ENCODE measurements at places on chromosomes 7 and 10.

DNA sequence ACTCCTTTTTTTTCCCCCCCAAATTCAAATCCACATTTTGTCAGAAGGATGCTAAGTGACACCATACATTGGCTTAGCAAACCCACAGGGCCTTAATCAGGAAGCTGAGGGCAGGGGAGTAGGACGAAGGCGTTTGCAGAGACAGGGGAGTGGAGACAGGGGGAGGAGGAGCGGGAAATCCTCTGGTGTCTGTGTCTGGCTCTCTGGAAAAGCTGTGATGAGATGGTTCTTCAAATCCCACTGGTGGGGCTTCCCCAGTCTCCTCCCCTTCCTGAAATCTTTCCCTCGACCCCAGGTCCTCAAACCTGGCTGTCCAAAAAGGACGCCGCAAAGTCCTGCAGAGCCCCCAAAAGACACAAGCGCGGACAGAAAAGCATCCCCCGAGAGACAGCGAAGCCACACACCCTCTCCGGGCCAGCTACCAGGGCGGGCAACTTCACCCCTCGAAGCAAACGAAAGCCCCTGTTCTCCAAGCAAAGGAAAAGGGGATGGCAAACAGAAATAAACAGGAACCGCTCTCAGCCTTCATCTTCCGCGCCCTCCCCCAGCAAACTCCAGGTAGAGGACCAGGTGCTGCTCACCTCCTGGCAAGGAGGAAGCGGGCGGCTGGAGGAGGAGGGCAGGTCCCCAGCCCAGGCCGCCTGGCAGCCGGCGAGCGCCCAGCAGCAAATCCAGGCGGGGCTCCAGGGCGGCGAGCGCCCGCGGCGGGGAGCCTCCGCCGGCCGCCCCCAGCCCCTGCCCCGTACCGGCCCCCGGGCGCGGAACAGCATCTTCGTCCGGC lies 520 bp downstream of the ELAPOR2 start:
- DNase-seq, result peak; percentile 23

DNA sequence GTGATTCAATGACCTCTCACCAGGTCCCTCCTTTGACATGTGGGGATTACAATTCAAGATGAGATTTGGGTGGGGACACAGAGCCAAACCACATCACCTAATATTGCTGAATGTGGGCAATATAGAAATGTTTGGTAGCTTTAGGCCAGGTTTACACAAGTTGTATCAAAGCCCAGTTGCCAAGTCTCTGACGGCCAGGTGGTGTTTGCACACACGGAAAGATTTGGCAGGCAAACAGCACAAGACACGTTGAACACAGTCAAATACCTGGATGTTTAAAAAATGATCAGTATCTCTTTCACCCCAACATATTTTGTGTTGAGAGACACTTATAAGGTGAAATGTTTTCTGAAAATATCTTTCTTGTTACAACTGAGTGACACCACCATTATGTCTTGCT lies 294.4 kb upstream of the MKI67 start:
- no peak for DNase-seq

GRCh38 chr10:30481603-30482002 lies 47.6 kb downstream of the MAP3K8 start:
- no peak for DNase-seq

DNA sequence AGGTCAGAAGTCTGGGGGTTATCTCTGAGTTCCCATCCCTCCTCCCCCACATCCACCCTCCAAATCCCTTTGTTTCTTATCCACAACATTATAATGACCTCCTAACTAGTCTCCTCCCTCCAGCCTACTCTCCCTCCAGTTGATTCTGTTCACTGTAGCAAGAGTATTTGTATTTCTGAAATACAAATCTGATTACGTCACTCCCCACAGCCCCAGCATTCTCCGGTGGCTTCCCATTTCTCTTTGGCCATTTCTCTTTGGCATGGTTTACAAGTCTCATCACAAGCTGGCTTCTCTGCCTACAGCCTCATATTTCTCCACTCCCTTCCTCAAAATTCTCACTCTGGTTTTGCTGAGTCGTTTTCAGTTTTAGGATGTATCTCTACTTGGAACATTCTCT lies 24.6 kb upstream of the MRPS33 start:
- no peak for DNase-seq

DNA sequence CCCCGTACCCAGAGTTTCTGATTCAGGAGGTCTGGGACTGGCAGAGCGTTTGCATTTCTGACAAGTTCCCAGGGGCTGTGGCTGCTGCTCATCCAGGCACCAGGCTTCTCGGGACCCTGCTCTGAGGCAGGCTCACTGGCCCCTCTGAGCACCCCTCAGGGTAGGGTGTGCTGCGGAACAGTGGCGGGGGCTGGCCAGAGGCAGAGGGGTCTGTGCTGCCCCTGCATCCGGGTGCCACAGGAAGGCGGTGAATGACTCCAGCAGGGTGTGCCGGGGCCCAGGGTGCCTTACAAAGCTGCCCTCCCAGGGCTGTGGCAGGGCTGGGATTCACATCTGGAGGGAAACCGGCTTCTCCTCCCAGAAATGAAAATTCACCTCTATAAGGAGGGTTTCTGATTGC lies 77.4 kb downstream of the CHST15 start:
- no peak for DNase-seq

DNA sequence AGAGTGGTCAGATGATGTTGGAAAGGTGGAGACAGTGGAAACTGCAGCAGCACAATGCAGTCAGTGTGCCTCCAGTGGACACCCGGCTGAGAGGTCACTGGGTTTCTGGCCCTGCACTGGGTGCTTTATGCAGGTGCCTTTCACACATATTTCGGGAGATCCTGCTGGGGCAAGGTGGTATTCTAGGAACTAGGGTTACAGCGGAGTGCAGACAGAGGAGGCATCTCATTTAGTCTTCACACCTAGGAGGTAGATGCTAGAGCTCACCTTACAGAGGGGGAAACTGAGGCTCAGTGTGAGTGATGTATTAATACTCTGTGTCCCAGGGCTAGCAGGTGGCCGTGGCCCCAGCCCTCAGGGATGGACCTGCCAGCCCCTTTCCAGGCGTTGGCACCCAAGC lies 103.9 kb upstream of the KCTD7 start:
- no peak for DNase-seq

- no peak for DNase-seq
Measured at GRCh38 chr7:45869426-45869825, 3.5 kb downstream of the CCDC201 start.

- DNase-seq, result no peak
Measured at GRCh38 chr10:4214908-4215307, 429.9 kb upstream of the KLF6 start.

DNA sequence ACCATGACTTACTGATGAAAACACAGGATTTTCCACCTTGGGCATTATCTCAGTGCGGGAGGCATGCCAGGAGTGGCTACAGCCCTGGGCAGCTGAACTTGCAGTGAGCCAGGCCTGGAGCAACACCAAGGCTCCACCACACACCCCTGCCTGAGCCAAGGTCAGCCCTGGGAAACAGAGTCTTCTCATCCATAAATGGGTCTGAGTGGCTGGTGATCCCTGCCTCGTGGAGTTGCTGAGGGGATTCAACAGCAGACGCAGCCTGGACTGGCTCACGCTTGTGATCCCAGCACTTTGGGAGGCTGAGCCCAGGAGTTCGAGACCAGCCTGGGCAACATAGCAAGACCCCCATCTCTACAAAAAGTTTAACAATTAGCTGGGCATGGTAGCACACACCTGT lies 32.2 kb downstream of the SPOCK2 start:
- DNase-seq, result no peak

DNA sequence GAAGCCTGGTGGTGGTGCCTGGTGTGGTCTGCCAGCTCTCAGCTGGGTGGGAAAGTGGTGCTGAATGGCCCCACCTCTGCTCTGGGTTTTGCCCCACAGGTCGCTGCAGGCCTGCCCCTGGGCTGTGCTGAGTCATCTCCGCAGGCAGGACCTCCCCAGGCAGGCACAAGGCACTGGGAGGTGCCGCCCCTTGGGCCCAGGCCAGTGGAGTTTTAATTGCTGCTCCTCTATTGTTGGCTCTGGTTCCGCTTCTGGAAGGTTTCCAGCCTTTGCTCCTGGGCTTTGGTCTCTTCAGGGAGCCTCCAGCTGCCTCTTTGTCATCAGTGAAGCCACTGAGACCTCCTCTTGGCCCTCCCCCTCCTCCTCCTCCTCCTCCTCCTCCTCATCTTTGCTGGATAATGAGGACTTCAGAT lies 180.3 kb upstream of the GRB10 start:
- no peak for DNase-seq

DNA sequence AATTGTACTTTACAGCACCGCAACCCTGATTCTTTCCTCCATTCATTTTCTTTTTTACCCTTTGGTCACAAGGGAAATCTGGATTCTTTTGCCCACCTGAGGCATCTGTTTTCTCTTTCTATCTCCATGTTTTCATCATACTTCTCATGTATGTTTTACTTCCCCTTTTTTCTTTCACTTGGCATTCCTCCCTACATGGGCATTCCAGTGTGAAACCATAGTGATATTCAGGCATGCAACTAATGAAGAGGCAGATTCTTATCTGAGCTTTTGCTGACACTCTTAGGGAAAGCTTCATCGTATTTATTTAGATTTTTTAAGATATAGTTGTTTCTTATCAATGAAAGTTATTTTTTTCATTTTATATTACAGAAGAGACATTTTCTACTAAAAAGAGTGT lies 405.2 kb upstream of the TEX47 start:
- DNase-seq, result no peak

DNA sequence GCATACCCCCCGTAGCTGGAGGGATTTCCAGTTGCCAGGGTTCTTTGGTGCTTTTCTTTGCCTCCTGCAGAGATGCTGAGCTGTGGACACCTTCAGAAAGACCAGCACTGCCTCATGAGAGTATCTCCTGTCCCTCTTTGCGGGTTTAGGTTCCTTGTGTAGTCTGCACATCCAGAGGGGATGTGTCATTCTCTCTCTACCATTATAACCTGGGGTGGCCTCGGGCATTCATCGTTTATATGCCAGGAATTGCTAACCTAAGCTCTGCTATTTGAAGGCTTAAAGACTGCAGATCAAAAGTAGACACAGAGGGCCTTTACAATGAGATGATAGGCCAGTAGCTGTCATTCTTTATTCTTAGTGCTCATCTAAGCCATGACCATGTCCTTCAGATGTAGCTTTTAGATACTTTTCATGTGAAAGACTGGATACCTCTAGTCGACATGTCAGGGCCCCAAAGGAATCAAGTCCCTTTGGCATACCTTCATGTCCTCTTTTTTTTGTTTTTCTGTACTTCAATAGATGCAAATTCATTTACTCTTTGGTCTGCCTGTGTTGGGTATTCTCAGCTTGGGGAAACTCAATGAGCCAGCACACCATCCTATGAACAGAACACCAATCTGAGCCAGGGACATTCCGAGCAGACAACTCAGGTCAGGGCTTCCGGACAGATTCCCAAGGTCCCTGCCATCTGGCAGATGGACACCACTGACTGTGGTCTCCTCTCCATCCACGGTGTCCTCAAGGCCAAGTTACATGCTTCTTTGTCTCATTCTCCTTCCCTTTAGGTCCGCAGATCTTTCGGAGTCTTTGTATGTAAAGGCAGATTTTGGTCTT lies 129.3 kb downstream of the NRF1 start:
- DNase-seq, result no peak

- DNase-seq, result no peak
Measured at GRCh38 chr10:70786799-70787415, 1.7 kb upstream of the TBATA start.

Measured in T-helper 9 cell (primary cell).